Anterior cingulate cortex (tissue), 58 donors: ENCODE measurements at places on chromosomes 3 and 15.

DNA sequence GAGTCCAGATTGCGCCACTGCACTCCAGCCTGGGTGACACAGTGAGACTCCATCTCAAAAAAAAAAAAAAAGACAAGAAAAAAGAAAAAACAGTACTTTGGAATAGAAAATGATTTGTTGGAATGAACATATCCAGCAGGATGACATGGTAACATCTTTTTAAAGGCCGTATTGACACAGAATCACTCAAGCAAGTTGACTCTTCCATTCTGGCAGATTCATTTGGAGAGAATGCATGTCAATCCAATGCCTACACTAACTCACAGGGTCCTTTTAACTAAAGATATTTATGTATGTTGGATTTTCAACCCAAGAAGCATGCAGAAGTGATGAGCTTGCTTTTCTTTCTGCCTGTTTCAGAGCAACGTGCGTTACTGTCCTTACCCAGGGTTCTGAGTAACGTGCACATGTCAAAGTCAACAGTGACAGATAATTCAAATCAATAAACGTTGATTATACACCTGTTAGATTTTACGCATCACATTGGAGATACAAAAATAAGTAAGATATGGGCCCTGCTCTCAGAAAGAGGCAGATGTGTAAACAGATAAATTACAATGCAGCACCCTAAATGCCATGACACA, 77.1 kb upstream of the FNDC3B start:
- DNase-seq: no peak

- no peak for DNase-seq
These were observed 77.4 kb downstream of the CHCHD6 start for GRCh38 chr3:126781406-126781805.

DNA sequence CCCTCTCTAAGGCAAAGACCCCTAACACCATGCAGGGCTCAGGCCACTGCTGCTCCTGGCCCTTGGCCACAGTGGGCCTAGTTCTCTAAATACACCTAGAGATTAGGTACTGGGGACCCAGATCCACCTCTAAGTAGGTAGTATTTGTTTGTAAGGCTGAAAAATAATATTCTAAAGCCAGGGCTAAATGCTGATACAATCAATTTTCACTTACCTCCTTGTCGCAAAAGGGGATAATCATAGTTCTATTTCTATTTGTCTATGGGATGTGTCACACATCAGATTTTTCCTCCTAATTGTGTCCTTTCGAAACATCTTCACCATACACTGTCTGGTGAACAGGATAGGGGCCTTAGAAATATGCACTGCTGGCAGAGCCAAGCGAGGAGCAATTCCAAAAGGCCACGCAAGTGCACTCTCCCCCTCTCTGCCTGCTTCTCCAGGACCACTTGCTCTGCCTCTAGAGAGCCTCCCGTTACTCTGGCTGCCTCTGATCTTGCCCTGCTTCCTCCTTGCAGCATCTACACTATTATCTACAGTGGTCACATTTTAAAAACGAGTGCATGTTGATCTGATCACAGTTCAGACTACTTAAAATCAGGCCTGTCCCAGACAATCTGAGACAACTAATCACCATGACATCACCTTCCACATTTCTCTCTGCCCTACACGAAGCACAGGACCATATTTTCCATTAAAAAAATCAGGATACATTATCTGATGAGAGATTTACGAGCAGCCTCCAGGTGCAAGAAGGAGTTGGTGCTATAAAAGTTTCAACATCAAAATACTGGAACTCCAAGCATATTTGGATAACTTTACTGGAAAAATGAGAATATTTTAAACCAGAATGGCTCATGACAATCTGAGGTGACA, 115.4 kb downstream of the MYLK start:
- DNase-seq: no peak

DNA sequence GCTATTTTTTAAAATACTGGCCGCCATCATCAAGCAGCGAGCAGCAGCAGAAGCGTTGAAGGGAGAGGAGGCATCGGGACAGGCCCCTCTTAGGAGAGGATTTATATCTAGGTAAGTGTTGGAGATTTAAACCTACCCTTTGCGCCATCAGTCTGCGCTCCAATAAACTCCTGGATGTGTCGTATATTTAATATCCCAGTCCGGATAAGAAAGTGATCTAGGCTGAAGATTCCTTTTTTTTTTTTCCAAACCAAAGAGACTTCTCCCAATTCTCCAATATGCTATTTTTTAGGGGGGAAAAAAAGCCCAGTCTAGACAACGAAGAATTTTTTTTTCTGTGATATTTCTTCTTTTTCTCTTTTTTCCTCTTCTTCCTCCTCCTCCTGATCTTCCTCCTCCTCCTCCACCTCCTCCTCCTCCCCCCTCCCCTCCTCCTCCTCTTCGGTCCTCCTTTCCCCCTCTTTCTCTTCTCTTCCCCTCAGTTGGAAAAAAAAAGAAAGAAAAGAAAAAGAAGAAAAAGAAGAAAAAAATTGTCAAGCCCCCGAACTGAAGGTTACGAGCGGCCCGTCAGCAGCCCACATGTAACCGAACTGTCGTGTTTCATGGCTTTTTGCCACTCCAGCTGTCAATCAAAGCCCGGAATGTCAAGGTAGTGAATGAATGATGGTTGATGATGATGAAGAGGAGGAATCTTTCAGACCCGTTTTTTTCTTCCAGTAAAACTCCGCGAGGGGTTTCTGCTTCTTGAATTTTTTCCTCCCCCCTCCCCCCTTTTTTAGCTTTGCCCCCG, 835 bp downstream of the MEIS2 start:
- DNase-seq: no peak

GRCh38 chr3:185297867-185298266, 44.0 kb upstream of the EHHADH start:
- DNase-seq: no peak

- no peak for DNase-seq
These were observed 384.4 kb upstream of the C2CD4B start for GRCh38 chr15:62549345-62549970.

DNA sequence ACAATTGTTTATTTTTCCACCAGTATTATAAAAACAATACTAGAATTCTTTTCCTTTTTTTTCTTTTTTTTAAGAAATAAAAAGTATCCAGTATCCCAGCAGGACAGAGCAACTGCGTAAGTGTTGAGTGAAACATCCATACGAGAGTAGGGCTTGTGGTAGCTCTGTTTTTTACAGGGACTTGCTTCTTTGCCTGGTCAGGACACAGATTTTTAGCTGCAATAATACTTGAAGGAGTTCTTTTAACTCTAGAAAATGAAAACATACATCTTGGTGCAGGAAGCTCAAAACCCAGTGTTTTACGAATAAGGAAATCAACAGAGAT, 297.7 kb upstream of the NR2E3 start:
- no peak for DNase-seq

DNA sequence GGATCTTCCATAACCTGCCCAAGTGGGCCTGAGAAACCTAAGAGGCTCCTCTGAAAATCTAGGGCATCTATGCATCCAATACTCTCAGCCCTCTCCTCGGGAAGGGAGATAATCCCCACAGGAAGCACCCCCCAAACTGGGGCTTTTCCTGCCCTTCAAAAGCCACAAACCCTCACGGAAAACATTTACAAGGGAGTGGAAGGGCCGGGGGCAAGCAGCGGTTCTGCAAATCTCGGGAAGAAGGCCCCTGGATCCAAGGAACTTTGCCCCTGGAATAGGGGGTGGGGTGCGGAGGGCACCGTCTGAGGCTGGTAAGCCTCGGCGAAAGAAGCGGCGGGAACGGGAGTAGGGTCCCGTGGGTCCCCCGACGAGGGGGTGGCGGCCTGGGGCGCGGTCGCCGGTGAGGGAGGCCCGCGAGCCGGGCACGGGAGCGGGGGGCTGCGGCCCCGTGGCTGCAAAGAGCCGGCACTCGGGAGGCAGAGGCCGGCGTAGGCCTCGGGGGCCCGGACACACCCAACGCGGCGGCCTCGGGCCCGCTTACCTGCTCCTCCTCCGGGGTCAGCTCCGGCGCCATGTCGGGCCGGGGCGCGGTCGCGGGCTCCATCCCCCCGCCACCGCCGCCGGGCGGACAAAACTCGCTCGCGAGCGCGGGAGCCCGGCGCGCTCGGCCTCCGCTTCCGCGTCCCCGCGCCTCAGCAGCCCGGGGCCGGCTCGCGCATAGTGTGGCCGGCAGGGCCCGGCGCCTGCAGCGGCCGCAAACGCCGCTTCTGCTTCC, 755 bp downstream of the PTPN9 start:
- no peak for DNase-seq

GRCh38 chr3:114178770-114179368, at the start of gene DRD3:
DRD3 (minus strand) TSS chr3:114179052; CDS start chr3:114171992, 7,060 bp downstream.
- no peak for DNase-seq

DNA sequence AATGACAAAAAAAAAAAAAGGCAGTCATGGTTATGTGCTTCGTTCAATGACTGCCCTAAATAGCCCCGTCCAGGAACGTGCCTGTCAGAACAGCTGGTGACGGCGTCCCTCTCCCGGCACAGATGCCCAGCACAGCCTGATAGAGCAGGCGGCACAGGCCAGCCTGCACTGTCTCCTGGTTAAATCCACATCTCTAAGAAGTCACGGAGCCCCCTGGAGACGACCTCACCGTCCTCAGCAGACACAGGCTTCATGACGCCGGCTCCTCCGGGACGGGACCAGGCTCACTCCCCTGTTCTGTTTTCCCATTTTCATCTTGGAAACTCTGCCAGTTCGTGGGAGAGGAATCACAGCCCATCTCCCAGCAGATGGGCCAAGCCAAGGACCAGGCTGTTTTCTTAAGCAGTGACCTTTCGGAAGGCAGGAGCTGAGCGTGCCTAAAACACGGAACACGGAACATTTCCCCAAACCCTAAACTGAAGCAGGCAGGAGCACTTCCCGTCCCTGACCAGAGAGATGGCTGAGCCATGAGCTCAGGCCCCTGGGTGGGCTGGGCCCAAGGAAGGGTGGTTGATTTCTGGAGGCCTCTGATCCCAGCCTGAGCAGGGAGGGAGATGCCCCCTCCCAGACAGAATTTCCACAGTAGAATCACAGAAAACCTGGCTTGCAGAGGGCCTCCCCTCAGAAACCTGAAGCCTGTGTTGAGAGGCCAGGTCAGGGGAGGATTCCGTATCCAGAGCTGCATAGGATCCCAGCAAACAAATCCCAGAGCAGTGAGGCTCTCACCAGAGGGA, 35.9 kb downstream of the ADCY5 start:
- DNase-seq: peak; percentile 53

DNA sequence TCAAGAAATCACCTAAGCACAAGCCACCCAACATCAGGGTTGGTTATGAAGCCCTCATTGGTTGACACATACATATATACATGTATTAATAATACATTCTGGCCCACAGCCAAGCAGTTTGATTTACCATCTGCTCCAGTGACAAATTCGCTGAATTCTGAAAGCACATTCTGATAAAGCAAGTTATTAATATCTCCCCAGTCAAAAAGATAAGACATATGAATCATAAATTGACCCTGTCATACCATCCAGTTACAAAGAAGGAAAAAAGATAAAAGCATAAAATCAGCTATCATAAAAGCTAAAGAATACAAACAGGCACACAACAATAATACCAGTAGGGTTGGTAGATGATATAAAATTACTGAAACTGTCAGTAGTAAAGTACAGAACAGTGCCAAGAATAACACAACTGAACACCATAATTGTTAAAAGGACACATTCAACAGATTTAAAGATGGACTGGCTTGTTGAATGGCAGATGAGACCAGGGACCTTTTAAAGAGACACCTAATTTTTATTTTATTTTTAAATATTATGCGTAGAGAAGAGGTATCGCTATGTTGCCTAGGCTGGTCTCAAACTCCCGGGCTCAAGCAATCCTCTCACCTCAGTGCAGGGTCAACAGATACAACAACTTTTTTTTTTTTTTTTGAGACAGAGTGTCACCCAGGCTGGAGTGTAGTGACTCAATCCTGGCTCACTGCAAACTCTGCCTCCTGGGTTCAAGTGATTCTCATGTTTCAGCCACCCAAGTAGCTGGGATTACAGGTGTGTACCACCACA, 7.7 kb downstream of the SNX4 start:
- no peak for DNase-seq

- no peak for DNase-seq
These were observed 361.6 kb downstream of the RBMS3 start for GRCh38 chr3:29642393-29643033.

- no peak for DNase-seq
These were observed 5.4 kb upstream of the SENP7 start for GRCh38 chr3:101518421-101518871.

DNA sequence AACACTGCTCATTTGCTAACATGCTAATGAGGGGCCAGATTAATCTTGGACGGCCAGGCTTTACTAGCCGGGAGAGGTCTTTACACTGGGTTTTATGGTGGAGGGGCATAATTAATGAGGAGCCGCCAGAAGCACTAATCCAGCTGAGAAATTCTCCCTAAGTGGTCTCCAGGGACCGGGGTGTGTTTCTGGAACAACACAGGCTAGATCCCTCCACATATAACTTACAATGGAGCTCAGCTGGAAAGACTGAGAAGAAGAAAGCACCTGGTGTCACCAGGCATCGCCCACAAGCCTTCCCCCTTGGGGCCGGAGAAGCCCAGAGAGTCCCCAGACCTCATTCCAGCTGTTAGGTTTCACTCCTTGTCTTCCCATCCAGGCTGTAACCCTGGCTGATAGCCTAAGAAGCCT, 127.5 kb downstream of the MEGF11 start:
- DNase-seq: no peak

DNA sequence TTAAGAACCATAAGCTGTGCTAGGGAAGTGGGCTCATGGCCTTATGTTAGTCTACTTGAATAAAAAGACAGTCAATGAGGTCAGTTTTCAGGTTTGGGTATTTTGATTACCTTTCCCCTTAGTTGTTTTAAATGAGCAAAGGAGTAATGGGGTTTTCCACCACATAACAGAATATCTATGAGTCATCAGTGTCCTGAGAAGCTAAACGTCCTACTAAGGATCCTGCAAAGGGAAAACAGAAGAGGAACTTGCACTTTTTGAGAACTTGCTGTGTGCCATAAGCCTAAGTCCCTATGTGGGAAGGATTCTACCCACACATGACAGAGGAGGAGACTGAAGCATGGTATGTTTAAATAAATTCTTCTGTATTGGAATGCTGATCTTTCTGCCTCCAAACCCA, 292.8 kb upstream of the TMC3 start:
- DNase-seq: no peak

- DNase-seq: no peak
These were observed 109.4 kb upstream of the MBNL1 start for GRCh38 chr3:152159328-152159727.
